ENCODE measurements at places on chromosomes 4 and X.

- DNase-seq: no peak
Observed at GRCh38 chr4:163137581-163137980, 29.1 kb downstream of the NAF1 start.

GRCh38 chrX:119406776-119407175 lies 7.6 kb downstream of the SLC25A43 start:
- no peak for DNase-seq

GRCh38 chr4:26748811-26749210 lies 111.8 kb upstream of the STIM2 start:
- DNase-seq: no peak

- no peak for DNase-seq
Observed at GRCh38 chr4:158314756-158315487, 104.6 kb downstream of the TMEM144 start.

DNA sequence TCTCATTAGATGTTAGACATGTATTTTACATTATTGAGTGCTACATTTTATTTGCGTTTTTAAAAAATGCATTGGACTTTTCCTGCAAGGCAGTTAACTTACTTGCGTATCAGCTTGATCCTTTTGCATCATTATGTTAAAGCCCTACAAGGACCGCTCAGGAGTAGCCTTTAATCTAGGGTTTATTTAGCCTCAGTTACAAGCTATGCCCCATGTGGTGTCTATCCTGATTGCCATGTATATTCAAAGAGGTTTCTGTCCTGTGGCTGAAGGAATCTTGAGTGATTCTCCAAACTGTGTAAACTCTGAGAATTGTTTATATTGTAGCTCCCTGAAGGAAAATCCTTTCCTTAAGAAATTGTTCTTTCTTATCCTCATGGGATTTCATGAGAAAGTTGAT lies 821.8 kb upstream of the AGA start:
- DNase-seq: no peak

GRCh38 chrX:71603618-71604017 lies 14.7 kb downstream of the CXCR3 start:
- no peak for DNase-seq

DNA sequence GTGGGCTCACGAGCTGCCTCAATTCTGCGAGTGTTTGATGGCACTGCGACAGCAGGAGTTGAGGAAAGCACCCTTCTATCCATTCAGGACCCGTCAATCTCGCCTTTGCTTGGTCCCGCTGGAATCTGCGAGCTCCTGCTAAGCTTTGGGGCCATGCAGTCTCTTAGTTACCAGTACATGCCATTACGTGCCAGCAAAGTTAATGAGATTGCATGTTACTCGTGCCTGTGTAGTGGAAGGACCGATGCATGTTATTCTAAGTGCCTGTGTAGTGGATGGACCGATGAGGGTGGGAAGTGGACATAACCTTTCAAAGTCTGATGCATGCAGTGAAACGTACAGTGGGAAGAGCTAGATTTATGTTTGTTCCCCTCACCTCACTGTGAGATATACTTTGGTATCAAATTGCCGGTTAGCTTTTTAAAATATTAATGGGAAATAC lies 569 bp downstream of the RPS3A start:
- no peak for DNase-seq

DNA sequence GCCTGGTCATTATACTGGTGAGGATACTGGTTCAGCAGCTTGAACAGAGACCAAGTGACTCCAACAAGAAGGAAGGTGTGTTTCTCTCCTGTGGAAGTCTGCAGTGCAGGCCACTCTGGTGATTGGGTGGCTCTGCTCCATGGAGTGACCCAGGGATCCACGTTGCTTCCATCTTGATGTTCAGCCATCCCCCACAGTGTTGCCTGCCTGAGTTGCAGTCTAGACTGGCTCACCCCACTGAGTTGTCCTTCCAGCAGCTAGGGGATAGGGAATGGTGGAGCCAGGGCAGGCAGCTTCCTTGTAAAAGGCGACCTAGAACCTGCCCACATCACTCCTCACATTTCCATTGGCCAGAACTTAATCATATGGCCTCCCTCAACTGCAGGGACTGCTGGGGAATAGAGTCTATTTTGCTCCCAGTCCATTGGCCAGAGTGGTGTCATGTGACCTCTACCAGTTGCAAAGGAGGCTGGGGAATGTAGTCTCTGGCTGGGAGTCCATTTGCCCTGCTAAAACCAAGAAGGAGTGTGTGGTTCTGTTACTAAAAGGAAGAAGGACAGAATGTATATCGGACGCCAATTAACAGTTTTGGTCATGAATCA lies 8.0 kb downstream of the MAN2B2 start:
- DNase-seq: no peak

GRCh38 chrX:1727531-1728027 lies 112.7 kb downstream of the ASMT start:
- DNase-seq: no peak

DNA sequence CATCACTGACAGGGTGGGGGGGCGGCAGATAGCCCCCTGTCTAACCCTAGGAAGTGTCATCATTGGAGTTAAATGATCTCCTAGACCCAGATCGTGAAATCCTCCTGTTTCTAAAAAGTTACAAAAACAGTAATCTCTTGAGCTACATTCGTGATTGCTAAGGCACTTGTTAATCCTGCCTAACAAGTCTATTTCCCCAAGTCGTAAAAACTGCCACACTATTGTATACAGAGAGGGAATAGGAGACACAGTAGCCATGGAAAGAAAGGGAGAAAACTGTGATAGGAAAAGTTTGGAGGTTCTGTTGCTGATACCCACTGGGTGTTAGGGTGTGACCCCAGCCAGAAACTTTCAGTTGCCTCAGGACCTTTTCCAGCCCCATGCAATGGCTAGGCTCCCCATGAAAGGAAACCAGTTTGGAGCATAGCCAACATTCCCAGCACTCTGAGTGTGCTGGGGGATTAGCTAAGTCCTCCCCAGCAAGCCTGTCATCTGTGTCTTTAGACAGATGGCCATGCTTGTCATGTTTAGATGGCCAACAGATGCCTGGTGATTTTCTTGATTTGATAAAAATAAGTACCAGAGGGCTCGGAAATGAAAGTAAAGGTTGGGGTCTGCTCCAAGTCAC lies 63.3 kb upstream of the ANXA10 start:
- no peak for DNase-seq

DNA sequence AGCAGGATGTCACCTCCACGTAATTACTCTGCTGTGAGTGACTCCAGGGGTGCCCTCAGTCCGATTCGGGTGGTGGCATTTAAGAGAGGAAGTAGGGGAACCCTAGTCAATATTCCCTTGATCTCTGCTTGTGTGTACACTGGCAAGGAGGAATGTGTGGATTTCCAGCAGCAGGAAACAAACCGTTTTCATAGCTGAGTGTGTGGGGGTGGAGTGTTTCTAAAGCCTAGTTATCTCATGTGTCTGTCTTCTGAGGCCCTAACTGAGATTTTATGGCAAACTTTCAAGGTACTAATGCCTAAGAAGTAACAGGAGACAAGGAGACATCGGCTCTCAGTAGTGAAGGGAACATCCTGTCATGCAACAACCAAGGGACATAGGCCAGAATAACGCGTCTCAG lies 6.6 kb upstream of the CLDN24 start:
- no peak for DNase-seq

DNA sequence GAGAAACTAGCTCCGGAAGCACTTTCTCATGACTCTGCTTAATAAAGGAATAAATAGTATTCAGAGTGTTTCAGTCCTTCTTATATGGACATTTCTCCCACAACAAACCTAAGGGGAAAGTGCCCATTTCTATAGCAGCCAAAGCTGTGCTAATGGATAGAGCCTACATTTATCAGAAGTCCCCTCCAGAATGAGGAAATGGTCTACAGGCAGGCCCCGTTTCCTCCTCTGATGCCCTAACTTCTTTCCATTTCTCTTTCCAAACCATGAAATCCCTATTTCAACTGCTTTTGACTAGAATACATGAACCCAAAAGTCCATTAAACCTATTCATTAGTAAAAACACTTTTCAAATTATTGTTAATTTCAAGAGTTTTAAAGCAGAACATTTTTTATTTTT lies 4.5 kb downstream of the ACSL1 start:
- no peak for DNase-seq

DNA sequence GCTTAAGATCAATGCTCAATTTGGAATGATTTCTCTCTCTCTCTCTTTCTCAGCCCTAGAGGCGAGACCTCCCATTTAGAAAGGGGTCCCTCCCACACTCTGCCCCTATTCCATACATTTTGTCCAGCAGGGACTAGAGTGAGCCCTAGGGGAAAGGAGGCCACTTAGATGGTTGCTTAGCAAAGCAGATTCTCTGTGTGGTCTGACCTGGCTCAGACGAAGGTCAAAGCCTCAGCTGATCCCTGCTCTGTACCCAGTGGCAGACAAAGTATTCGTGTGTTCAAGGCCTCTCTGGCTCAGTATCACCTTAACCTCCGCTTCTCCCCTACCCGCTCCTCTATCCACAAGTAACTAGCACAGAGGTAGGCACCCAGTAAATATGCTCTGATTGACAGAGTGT lies 78.4 kb downstream of the HPRT1 start:
- DNase-seq: no peak

DNA sequence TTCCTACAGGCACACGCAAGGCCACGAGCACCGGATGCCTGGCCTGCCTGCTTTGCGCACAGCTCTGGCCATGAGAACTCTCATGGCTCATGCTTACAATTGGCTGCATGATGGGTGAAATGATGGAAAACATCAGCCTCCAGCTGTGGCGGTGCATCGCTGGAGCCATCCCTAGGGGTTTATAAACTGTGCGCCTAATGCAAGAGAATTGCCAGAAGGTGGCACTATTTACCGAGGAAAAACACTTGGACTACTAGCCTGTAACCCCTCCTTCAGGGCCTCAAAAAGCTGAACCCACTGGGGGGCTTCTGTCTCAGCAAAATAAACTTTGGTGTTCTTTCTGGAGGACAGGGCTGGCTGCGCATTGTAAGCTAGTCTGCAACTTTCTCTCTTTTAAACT lies 51.9 kb downstream of the PHKA2 start:
- peak; percentile 16 for DNase-seq

DNA sequence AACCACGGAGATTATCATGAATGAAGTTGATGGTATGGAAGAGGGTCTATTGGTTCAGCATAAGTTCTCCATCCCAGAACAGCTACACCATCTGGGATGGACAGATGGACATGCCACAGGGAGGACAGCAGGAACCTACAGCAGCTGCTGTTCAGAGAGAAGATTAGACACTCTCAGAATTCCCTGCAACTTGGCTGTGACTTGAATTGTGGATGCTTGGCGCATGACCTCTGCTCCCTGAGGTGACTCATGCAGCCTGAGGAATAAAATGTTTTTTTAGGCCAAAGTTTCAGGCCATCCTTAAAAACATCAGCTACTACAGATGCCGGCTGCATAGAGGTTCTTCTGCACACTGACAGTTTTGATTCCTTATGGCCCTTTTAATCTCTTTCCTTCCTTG lies 97.3 kb downstream of the RS1 start:
- peak; percentile 49 for DNase-seq

DNA sequence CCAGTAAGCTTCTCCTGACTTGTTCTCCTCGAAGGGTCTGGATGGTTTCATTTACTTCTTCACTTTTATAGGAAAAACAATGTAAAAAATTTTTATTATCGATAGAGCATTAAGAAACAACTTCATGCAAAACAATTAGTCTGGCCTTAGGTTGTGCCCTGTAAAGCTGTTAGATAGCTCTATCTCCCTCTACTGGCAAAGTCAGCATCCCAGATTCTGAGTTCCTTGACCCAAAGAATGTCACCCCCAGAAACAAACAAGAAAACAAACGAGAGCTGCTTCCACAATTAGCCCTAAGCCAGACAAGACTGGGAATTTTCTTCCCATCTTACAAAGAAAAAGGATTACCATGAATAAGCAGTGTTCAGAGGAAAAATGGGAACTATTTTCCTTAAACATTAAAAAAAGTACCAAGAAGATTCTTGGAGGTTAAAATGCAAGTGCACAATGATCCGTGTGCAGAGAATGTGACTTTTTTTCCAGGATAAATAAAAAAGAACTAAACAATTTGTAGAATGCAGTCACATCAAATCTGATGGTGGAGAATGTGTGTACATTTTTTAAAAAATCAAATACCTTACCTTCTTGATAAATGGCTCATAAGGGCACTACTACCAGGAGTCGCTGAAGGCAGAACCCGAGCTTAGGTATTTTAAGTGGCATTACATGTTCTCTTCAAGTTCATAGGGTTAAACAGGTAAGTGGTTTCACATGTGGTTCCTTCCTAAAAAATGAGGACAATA lies 293.2 kb downstream of the FBXO8 start:
- no peak for DNase-seq

DNA sequence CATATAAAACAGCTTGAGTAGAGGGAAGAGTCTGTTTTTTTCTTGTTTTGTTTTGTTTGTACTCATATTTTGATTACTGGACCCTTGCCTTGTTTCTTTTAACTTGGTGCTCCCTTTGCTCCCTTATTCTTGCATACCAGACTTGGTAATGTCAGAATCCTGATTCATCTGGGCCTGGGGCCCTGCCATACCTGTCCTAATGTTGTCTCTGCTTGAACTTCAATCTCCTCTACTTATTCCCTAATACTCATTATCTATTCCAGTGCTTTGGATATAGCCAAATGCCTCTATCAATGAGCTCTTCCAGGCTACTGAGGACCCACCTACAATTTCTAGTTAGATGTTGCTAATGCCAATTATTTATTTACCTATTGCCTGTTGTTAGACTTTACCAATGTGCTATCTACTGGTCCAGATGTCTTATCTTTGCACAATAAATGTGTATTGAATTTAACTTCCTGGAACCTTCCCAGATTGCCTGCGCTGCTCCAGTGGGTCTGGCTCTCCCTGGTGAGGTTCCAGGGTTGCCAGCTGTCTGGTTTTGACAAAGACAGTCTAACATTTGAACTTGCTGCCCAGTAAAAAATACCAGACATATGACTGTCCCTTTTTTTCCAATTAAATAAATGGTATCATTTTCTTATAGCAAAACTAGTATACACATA lies 64.4 kb upstream of the ACSL4 start:
- DNase-seq: no peak

DNA sequence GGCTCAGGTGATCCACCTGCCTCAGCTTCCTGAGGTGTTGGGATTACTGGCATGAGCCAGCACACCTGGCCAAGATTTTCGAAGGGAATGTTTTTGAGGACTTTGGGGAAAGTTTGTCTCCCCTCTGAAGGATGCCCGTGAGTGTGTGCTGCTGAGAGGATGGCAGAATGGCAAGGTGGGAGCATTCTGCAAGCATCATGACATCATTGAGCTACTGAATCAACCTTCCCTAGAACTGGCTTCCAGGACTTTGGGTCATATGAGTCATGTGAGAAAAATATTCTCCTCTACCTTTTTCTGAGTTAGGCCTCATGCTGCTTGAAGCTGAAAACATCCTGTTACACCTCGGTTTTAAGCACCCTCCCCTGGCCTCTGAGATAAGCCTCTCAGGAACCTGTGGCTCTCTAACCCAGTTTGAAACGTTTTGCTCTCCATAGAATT lies 31.0 kb downstream of the TMEM131L start:
- DNase-seq: no peak

DNA sequence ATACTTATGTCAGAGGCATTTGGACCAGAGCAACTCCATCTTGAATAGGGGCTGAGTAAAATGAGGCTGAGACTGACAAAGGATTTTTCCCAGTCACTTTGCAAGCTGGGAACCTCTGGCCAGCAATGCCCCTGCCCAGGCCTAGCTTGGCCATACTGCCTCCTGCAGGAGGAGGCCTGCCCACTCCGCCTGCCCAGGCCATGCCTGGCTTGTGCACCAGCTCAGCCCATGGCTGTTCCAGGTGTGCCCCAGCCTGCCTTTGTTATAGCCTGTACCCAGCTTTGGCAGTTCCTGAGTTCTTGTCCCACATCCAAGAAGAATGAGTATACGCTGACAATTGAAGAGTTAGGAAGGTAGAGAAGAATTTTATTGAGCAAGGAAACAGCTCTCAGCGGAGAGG lies 176.1 kb downstream of the AASDH start:
- no peak for DNase-seq

GRCh38 chr4:8568068-8568668 lies 12.0 kb upstream of the GPR78 start:
- DNase-seq: no peak

GRCh38 chr4:52576961-52577623 lies 82.0 kb downstream of the USP46 start:
- DNase-seq: no peak

Measured in heart left ventricle (tissue), 16 donors.